Smooth muscle cell of trachea (primary cell): ENCODE measurements at places on chromosomes 2 and 18. TPM values are rescaled to one million over a fixed set of nuclear protein-coding genes. Genes with fewer than 3 reads are reported as not detected.

Gene COX5B
- total RNA-seq, result 272 and 327 TPM in 2 replicates

Gene APLF
- total RNA-seq, result 3.8 and 5.8 TPM in 2 replicates

Gene DSG1
- total RNA-seq, result not detected in 2 replicates

Gene HIBCH
- 21.3 and 30.0 TPM in 2 replicates for total RNA-seq

Gene ABCA12
- under 0.01 and 0.17 TPM in 2 replicates for total RNA-seq

Gene SETBP1
- total RNA-seq, result 3.6 and 6.5 TPM in 2 replicates

Gene POMC
- 0.66 and 3.8 TPM in 2 replicates for total RNA-seq

Gene AQP12A
- total RNA-seq, result not detected in 2 replicates

Gene MOCOS
- total RNA-seq, result 5.5 and 13.7 TPM in 2 replicates

Gene LAMA3
- total RNA-seq, result 7.4 and 13.2 TPM in 2 replicates

Gene IL37
- not detected in 2 replicates for total RNA-seq

Gene LIMS1
- 83.3 and 145 TPM in 2 replicates for total RNA-seq

Gene ATP8B1
- total RNA-seq, result 65.3 and 83.7 TPM in 2 replicates

Gene SMYD1
- total RNA-seq, result not detected in 2 replicates

Gene SERPINB13
- not detected in 2 replicates for total RNA-seq

Gene EGR4
- total RNA-seq, result 0.83 TPM in 1 of 2 replicates, not detected in the other

Gene OTOS
- total RNA-seq, result 1.2 TPM in 1 of 2 replicates, not detected in the other

Gene RAB6C
- not detected in 2 replicates for total RNA-seq

Gene CCDC74B
- 4.8 and 9.3 TPM in 2 replicates for total RNA-seq

Gene SOS1
- total RNA-seq, result 23.5 and 30.0 TPM in 2 replicates

Gene RASGRP3
- 1.3 and 1.5 TPM in 2 replicates for total RNA-seq

Gene SLC4A3
- total RNA-seq, result 1.2 and 4.1 TPM in 2 replicates

Gene UGT1A5
- not detected in 2 replicates for total RNA-seq

Gene SYT4
- not detected in 2 replicates for total RNA-seq

Gene NT5DC4
- not detected in 2 replicates for total RNA-seq

Gene ABCB11
- total RNA-seq, result under 0.01 TPM in 1 of 2 replicates, not detected in the other

Gene UGT1A8
- not detected in 2 replicates for total RNA-seq

Gene OSBPL1A
- 59.2 and 63.6 TPM in 2 replicates for total RNA-seq

Gene TMEM198
- total RNA-seq, result 0.73 and 2.3 TPM in 2 replicates

Gene PARD3B
- total RNA-seq, result 15.7 and 23.5 TPM in 2 replicates

Gene LRRTM4
- total RNA-seq, result under 0.01 TPM in 1 of 2 replicates, not detected in the other

Gene TTC27
- total RNA-seq, result 24.0 and 27.6 TPM in 2 replicates

Gene BOK
- 17.2 and 31.4 TPM in 2 replicates for total RNA-seq

Gene LRATD1
- under 0.01 TPM in 2 replicates for total RNA-seq

Gene MRPL33
- total RNA-seq, result 32.3 and 88.9 TPM in 2 replicates

Gene KCTD18
- 33.7 and 34.2 TPM in 2 replicates for total RNA-seq

Gene MYO7B
- under 0.01 TPM in 1 of 2 replicates, not detected in the other for total RNA-seq

Gene CAPG
- total RNA-seq, result 347 and 497 TPM in 2 replicates

Gene SH3RF3
- 4.7 and 8.4 TPM in 2 replicates for total RNA-seq

Gene CROCC2
- 0.50 and 1.0 TPM in 2 replicates for total RNA-seq

Gene GALNT13
- 0.17 TPM in 1 of 2 replicates, not detected in the other for total RNA-seq

Gene CRYBA2
- not detected in 2 replicates for total RNA-seq

Gene CYS1
- total RNA-seq, result 2.0 and 7.3 TPM in 2 replicates

Gene KCNJ3
- total RNA-seq, result not detected in 2 replicates

Gene SERPINB3
- total RNA-seq, result not detected in 2 replicates

Gene TMBIM1
- 111 and 299 TPM in 2 replicates for total RNA-seq

Gene STAT4
- total RNA-seq, result 0.99 and 1.2 TPM in 2 replicates

Gene MTLN
- total RNA-seq, result 49.3 and 66.8 TPM in 2 replicates

Gene CCDC74A
- 9.0 and 12.7 TPM in 2 replicates for total RNA-seq

Gene ALK
- total RNA-seq, result under 0.01 and 0.17 TPM in 2 replicates

Gene RELCH
- total RNA-seq, result 28.6 and 43.9 TPM in 2 replicates

Gene TUBB8B
- total RNA-seq, result not detected in 2 replicates
